Activated B cell treated with CpG ODN at 0.5 μM for 24 hours (primary cell): ENCODE measurements at places on chromosomes 7 and 10.

DNA sequence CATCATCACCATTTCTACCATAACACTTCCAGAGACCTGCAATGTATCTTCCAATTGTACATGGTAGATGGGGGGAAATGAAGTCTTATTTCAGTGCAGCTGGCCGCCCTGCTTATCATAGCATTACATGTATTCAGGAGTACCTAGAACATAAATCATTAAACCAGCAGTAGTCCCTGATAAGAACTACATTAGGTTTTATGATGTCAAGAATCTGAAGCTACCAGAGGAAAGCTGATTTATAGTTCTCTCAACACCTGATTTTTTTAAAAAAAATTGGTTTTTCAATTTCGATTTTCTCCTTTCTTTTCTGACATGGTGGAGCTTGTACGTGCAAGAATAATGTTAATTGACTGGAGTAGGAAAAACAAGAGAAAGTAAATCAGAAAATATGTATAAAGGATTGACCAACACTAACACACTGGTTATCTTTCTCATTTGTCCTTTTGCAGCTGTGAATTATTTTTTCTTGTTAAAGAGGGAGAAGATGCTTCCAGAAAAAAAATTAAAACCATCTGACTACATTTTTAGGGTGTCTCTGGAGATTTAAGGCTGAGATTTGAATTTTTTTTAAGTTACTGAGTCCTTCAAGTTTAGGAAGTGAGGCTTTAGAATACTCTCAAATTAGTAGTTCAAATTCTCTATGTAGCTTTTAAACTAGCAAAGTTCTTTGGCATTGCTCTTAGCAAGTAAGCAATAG, 59.1 kb downstream of the CSTF2T start:
- DNase-seq, result no peak

DNA sequence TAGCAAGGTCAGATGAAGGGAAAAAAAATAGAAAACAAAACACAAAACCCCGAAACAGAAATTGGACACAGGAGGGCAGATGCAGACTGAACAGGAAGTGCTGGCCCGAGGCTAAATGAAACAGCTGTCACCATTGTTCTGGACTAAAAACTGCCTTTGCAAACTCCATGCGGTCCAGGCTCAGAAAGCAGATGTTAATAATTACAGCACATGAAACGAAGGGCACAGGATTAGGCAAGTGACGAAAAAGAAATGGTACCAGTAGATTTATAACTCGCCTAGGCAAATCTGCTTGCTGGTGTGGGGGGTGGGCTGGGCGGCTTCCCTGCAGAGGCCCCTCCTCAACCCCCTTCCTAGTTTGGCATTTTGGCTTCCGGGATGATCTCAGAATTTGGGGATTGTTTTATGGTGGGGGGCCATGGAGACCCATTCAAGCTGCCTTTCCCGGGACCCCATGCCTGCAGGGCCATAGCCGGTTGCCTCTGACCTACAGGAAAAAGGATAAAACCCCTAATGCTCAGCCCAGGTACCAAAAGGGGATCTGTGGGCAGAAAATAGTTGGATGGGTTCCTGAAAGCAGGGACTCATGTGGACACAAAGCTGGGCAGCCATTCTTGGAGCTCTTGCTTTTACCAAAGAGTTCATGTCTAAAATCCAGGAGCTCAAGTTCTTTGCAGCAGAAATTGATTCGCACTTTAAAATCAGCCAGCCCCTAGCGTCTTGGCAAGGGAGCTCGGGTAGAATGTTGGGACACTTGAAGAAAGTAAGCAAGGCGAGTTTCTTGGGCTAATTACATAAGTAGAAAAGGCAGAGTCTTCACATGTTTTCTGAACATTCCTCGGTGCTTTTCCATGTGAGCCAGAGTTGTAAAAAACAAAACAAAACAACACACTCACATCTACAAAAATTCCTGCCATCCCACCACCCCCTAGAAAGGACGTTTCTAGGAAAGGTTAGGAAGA, 39.0 kb upstream of the EMX2 start:
- DNase-seq, result no peak

DNA sequence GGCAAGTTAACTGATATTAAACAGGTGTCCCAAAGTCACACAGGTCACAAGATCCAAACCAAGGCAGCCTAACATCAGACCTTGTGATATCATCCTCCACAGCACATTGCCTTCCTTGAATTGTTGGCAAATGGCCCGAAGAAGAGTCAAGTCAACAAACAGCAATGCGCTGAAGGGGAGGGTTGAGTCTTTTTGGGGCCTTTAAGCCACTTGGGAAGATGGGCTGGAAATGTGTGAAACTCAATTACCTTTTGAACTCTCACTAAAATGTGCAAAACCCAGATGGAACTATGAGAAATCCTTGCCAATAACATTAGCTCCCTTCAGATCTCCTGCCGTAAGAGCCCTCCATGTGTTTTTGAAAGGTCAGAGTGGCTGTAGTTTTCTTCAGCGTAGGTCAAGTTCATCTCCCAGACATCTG, 47.9 kb upstream of the STK17A start:
- DNase-seq, result no peak

DNA sequence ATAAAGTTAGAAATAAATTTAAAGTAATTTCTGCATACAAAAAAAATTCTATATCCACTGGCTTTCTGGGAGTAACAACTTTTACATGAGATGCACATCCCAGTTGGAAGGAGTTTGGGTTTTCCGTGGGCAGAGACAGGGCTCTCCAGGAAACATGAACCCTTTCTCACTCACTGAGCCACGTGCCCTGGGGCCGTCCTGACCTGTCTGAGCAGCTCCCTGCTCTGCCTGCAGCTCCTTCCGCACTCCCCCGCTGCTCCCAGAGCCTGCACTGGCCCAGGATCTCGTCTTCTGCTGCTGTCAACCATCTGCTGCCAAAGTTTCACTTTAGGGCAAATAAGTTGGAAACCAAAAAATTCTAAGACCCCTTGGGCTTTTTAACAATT, 169.1 kb downstream of the DIP2C start:
- no peak for DNase-seq

DNA sequence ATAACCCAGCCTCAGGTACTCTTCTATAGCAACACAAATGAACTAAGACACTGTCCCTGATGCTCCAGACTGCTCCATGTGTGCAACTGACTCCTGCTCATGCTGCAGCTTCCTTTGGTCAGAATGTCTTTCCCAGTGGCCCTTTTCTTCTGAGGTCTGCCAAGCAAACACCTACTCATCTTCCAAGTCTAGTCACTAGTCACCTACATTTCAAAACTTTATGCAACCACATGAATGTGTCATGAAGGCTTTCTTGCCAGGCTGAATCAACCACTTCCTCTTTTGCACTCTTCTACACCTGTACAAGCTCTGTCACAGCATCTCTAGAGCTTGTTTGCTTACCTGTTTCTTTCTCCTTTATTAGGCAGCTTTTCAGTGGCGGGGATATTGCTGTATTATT, 75.8 kb downstream of the LSMEM1 start:
- DNase-seq, result no peak

- no peak for DNase-seq
Observed at GRCh38 chr7:27116962-27117886, 13.3 kb downstream of the HOXA4 start.

- DNase-seq, result no peak
Observed at GRCh38 chr10:7277867-7278266, 133.0 kb downstream of the SFMBT2 start.

- no peak for DNase-seq
Observed at GRCh38 chr7:12788171-12788570, 100.7 kb downstream of the ARL4A start.

GRCh38 chr10:5531558-5532306, 7.0 kb downstream of the CALML3 start:
- no peak for DNase-seq

GRCh38 chr7:28726555-28726954, 231.6 kb downstream of the TRIL start:
- DNase-seq, result no peak

- DNase-seq, result no peak
Observed at GRCh38 chr7:117790731-117791130, 82.5 kb downstream of the CTTNBP2 start.

GRCh38 chr7:151658778-151659177, 139.1 kb upstream of the RHEB start:
- DNase-seq, result no peak

DNA sequence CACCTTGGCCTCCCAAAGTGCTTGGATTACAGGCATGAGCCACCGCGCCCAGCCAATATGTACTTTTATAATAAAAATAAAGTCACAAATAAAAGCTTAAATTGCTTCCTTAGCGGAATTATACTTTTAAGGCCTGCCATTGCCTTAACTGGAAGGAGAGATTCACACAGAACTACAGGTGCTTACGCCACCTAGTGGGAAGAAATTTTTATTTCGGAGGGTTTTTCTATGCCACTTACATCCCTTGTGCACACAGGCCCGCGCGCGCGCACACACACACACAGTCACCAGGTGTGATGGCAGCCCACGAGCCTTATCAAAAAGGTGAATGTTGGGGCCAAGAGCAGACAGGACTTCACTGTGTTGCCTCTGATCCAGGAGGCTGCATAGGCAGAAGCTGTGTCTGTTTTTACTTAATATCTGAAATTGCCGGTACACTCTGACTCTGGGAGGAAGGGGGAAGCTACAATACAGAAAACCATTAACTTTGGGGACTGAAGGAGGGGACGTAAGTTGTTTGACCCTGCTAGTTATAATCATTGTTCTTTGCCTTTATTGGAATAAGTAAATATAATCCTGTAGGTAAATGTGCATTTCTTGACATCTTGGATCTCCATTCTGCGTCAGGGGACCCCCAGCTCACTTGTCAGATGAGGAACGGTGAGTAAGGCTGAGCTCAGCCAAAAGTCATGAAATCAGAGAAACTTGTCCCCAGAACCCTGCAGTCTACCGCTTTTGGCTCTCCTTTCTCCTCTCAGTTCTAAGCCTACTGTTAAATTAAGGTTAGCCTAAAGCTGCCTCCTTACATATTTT, 87.1 kb downstream of the SLC16A9 start:
- no peak for DNase-seq

DNA sequence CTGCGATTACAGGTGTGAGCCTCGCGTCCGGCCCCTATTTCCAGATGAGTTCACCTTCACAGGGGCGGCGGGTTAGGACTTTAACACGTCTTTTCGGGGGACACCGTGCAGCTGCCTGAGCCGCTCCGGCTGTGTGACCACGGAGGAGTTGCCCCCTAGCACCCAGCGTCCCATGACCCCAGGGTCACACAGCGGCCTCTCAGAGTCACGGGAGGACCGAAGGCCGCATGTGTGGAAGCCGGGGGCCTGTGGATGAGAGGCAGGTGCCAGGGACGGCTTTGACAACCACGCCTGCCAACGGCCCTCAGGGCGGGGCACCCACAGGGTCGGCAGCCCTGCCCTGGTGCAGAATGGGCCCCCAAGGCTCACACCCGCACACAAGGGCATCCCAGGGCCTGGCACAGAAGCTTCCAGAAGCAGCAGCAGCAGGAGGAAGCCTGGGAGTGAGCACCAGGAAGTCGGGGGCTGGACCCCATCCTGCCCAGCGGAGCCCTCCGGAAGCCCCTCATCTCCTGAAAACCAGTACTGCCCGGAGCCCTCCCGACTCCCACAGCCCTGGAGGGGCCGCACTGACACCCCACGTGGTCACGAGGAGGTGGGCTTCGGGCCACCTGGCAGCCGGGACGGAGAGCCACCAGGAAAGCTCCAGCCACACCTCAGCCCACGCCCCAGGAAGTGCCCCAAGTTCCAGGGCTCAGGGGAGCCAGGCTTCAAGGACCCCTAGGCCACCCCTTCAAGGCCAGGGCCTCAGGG, 32.7 kb downstream of the ADAP1 start:
- peak; percentile 18 for DNase-seq

- peak; percentile 46 for DNase-seq
Observed at GRCh38 chr7:38368191-38368605, 94.8 kb upstream of the TARP start.

DNA sequence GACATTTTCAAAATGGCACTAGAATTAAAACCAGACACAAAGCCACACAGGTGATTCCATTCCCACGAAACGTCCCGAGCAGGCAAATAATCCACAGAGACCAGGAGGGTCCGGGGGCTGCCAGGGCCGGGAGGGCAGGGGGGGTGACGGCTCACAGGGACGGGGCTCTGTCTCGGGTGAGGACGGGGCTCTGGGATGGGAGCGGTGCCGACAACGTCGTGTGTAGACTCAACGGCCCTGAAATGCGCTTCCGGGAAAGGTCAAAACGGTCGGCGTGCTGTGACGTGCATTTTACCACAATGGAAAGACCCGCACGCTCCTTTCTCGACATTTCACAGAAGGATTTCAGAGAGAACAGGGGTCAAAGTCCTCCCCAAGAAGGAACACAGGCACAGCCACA, 63.3 kb upstream of the PDGFA start:
- no peak for DNase-seq

DNA sequence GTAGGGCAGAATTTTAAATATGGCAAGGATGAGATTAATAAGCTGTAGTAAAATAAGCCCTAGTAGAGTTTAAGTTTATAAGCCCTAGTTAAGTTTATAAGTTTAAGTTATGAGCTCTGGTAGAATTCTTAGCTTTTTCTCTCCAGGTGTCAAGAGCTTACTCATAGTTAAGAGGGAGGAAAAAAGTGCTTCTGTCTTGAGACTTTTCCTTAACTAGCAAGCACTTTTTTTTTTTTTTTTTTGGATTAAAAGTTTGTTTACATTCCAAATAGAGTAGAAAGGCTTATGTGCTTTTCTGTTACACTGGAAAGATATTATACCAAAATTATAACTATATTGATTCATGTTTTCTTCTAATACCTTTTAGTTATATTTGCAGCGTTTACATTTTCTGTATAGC, 25.5 kb upstream of the MPP7 start:
- no peak for DNase-seq

- no peak for DNase-seq
Observed at GRCh38 chr10:47241946-47242867, 57.8 kb upstream of the GDF10 start.

GRCh38 chr10:84683550-84683949, 355.2 kb downstream of the CCSER2 start:
- no peak for DNase-seq

DNA sequence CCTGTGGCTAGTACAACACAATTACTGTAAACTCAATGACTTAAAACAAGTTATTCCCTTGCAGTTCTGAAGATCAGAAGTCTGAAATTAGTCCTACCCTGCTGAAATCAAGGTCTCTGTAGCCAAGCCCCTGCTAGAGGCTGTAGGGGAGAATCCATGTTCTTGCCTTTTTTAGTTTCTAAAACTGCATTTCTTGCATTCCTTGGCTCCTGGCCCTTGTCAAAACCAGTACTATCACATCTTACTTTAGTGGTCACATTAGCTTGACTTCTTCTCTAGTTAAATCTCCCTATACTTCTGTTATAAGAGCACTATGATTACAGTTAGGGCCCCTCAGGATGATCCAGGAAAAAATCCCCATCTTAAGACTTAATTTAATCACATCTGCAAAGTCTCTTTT, 567.0 kb downstream of the GFRA1 start:
- no peak for DNase-seq
